ENCODE measurements at places on chromosomes 3 and 15.

- DNase-seq: no peak
Measured at GRCh38 chr3:57952651-57953050, 55.6 kb upstream of the FLNB start.

DNA sequence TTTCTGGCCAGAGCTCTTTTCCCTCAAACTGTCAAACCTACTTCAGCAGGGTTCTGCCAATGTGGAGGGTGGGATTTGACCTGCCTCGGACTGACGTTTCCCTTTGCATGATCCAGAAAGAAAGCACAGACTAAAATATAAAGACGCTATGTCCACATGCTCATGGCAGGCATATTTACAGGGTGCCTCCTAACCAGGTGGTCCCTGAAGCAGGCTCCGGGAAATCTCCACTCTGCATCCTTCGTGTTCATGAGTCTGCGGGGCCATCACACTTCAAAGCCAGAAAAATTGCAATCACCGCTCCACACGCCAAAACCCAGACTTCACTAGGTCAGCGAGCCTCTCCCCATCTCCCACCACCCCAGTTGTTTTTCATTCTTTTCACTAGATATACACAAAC lies 143.3 kb upstream of the IGF1R start:
- DNase-seq: no peak

- DNase-seq: no peak
Measured at GRCh38 chr3:130081351-130081881, at the start of gene ALG1L2. Gene ALG1L2, plus strand, starts transcription at chr3:130081831. Its CDS starts 186 bp downstream, at chr3:130082017.

- no peak for DNase-seq
Measured at GRCh38 chr3:185625784-185626183, 39.7 kb downstream of the SENP2 start.

DNA sequence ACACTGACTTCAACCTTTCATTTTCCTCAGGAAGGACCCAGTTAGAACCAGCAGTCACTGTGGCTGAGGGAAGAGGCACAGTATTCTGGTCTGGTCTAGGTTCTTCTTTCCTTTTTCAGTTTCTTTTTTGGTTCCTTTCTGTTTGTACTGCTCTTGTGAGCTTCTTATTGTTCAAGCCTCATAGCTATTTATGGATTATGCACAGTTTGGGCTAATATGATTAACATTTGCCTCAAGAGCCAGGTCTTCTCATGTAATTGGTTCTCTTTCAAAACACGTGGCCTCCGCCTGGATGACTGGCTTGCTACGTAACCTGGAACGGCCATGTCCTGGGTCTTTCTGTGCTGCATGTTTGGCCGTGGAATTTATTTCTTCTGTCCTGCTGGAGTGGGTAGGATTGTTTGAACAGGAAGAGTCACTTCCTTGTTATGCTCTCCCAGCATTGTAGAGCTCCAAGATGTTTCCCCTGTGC lies 43.3 kb downstream of the RBMS3 start:
- DNase-seq: peak; percentile 91

DNA sequence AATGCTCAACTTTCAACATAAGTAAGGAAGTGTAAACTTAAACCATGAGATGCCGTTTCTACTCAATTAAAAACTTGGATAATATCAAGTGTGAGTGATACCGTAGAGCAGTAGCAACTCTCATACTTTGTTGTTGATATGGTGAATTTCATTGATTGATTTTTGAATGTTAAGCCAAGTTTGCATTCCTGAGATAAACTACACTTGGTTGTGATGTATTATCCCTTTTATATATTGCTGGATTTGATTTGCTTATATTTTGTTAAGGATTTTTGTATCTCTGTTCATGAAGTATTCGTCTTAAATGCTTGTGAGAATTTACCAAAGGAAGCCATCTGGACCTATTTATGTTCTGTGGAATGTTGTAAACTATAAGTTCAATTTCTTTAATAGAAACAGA lies 21.7 kb downstream of the SLMAP start:
- DNase-seq: peak; percentile 26
